Activated CD4-positive, CD25-positive, alpha-beta regulatory T cell treated with anti-CD3 and anti-CD28 coated beads, Interleukin-2, amount 50 U/mL, for 16 hours (primary cell): ENCODE measurements at places on chromosomes 6 and 20.

DNA sequence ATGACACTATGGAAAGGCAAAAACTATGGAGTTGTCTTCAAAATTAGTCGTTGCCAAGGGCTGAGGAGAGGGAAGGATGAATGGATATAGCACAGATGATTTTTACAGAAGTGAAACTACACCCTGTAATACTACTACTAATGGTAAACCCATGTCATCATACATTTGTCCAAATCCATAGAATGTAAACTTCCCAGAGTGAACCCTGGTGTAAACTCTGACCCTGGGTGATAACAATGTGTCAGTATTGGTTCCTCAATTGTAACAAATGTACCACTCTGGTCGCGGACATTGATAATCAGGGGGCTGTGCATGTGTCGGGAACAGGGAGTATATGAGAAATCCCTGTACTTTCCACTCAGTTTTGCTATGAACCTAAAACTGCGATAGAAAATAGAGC is 72.2 kb downstream of the CNBD2 start:
- DNase-seq = no peak

GRCh38 chr6:67544851-67545452 is 1090.1 kb upstream of the ADGRB3 start:
- no peak for DNase-seq

- no peak for DNase-seq
These were observed 229.2 kb upstream of the ZFP64 start for GRCh38 chr20:52420805-52421204.

DNA sequence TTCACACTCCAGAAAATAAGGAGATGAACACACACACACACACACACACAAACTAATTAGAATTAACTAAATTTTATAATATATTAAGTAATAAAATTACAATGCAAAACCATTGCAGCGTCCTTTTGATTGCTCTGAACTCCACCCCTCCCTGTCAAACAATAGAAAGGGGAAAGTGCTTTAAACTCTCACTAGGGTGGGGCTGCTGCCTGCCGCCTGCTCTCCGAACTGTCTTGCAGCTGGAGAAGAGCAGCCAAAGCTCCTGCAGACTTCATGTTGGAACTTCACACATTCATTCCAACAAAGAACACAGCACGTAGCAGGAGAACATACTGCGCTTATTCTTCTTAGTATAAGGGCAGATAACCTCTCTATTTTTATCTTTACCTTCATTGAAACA is 83.2 kb downstream of the GCLC start:
- DNase-seq = no peak

GRCh38 chr6:29886701-29887100 is 55.6 kb upstream of the HLA-A start:
- no peak for DNase-seq

DNA sequence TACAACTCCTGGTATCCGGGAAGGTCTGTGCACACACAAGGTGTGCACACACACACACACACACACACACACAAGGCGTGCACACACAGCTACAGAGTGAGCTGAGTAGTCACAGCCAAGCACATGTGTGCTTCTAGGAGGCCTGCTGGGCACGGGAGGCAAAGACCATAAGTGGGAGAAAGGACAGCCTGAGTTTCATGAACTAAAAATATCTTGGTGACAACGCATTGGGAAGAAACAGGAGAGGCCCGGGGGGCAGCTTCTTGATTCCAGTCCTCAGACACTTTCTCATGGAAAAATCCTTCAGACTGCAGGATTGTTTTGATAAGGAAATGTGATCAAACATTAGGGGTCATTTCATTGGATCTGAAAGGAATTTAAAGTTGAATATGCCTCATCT is 2.6 kb downstream of the TRAF3IP2 start:
- no peak for DNase-seq

- no peak for DNase-seq
These were observed 501.0 kb upstream of the MARCKS start for GRCh38 chr6:113356139-113356538.
